Activated T-helper 1 cell treated with Interleukin-2 at 50 U/mL for 16 hours (primary cell): ENCODE measurements at places on chromosomes 11 and 22.

DNA sequence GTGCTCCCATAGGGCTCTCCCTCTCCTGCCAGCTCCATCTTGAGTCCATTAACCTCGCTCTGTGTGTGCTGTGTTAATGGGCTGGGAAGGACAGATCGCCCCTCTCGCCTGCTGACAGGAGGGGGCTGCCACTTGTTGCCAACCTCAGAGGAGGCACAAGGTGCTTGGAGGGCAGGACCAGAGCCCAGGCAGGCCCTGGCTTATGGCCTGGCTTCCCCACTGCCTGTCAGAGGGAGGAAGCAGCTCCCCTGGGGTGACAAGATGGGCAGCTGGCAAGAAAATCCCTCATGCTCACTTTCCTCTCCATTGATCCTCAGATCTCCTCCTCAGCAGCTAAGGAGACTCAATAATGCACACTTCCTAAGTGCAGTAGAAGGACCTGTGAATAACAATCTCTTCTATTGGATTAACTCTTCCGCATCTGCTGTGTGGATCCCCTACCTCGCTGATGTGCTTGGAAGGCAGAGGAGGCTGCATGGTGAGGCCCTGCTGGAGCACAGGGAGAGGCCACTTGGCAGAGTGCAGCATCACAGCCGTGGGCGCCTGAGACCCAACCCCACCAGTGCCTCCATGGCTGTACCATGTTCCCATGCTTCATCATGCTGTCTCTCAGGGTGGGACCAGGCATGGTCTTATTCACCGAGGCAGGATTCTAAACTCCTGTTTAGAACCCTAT, 70.3 kb downstream of the TRIM29 start:
- no peak for DNase-seq

GRCh38 chr11:66847461-66848232, 4.4 kb downstream of the RCE1 start:
- no peak for DNase-seq

DNA sequence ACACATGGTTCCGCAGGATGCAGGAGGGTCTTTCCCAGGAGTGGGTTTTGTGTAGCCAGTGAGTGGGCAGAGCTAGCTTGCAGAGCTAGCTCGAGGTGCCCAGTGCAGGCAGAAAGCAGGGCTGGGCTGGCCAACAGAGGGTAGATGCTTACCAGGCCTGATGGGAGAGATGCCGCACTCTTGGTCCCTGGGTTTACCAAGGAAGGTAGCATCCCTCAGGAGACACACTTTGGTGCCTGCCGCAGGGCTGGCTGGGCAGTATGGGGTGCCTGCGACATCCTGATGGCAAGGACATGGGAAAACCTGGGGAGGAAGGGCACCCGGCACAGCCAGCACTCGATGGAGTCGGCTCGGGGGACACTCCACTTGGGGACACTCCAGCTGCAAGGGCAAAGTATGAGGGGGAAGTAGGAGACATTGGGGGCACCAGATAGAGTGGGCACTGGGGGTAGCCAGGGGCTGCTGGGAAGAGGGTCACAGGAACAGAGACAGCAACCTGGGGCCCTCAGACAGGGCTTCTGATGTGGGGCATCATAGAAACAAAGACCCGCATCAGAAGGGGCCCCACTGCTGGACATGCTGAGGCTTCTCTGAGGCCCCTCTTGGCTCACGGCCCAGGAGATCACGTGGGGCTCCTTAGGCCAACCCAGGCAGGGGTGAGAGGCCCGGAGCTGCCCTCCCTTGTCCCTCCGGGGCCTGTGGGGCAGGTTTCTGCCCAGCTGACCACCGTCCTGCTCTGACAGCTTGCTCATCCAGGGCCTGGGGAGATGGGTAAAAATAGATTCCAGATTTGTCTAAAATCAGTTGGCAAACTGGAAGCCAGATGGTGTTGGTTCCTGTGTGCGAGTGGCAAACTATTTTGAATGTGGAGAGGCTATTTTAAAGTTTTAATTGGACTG, 89.8 kb downstream of the MORC2 start:
- no peak for DNase-seq

DNA sequence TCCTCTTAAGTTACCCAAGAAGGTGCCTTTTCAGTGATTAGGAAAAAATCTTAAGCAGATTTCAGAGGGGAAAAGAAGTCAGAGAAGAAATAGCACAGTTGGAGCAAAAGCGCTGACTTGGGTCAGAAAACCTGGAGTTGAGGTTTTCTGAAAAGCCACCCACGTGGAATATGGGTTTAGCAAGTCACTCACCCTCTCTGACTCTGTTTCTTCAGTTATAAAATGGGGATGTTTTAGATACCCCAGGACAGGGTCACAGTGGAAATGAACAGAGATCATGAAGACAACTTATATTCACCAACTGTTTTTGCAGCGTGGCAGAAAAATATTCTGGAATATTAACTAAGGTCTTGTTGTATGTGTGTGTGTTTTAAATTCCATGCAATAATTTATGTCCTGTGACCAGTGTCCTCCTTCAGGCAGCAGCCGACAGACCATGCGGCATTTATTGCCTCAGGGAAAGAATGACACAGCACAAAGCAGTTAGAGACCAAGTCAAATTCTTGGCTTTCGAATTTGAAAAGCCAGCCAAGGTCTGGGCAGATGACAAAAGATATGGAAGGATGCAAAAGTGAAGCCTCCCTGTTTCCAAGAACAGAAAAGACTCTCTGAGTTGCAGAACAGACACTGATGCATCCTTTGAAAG, 119.9 kb downstream of the MIAT start:
- DNase-seq, result no peak

DNA sequence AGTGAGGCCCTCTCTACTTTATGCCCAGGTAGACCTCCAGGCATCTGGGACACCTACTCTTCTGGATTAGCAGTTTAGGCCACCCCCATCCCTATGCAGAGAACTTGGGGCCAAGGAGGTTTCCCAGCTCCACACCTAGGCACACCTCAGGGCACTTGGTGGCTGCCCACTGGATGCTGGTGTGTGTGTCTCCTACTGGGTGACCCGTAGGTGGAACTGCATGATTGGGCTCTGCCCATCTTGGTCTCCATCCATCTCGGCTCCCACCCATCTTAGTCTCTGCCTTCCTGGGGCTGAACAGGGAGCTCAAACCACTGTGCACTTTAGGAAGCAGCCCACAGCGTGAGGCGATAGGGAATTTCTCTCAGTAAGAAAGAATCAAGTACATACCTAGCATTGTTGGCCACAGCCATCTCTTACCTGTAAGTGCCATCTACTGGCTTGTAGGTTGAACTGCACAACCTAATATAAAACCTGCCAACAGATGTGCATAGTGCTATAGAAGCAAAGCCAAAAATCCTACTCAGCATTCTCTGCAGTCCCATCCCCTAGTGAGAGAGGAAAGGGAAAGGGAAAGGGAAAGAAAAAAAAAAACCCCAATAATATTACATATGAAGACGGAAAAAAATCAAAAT, 61.6 kb upstream of the PTPN5 start:
- DNase-seq, result no peak

DNA sequence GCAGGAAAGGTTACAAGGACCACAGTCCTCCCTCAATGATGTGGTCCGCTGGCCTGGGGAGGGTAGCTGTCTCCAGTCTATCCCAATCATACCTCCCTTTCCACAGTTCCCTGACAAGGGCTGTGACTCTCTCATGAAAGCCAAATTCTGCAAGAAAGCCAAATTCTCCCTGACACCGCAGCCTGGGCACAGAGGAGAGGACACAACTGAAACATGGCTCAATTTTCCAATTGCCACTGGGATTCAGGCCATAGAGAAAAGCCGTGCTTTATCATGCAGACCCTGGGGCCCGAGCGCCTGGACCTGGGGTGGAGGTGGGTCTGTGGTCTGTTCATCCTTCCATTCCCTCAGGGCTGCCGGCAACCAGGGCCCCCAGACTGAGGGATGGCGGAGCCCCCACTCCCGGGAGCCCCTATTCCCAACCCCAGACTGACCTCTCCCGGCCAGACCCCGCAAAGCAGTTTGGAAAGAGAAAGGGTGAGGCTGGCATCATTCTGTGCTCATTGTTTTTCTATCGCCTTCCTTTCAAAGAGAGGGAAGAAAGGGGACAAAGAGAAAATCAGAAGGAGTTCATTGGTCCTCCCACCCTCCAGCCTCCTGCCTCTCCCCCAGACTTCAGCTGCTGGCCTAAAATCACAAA, 239.5 kb downstream of the BUD13 start:
- DNase-seq, result no peak

DNA sequence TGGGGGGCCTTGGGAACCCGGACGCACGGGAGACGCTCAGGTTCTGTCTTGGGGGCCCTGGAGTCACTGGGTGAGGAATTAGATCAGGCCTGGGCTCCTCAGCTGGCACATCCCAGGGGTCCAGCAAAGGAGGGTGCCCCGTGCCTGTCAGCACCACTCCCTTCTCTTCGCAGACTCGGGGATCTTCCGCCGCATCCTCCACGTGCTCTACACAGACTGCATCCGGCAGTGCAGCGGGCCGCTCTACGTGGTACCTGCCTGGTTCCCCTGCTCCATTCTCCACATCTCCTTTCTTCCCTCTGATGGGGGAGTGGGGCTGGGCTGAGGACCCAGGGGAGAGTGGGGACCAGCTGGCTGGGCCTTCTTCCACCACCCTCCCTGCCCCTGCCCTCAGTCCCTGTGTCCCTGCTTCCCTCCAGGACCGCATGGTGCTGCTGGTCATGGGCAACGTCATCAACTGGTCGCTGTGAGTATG, 6.7 kb upstream of the TAGLN start:
- no peak for DNase-seq

GRCh38 chr22:31193092-31193491, 19.0 kb upstream of the LIMK2 start:
- DNase-seq, result no peak

GRCh38 chr11:76694664-76695063, 24.1 kb upstream of the LRRC32 start:
- no peak for DNase-seq

DNA sequence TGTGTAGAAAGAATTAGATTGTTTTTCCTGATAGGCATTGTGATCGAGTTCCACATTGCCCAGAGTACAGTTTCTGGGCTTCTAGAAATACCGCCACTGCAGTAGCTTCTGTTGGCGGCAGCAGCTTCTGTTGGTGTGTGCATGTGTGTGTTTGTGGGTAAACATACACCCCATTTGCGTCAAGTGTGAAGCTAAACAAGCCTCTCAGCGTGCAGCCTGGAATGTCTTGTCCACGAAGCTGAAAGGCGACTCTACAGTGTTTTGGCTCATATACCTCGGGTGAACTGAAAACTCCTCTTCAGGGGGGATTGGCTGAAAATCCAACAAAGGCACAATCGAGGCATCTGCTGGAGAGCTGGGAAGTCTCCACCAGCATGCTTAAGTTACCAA, 112.0 kb upstream of the E2F8 start:
- no peak for DNase-seq
